Activated CD8-positive, alpha-beta memory T cell treated with anti-CD3 and anti-CD28 coated beads for 48 hours (primary cell): ENCODE measurements at places on chromosomes 3 and 15.

DNA sequence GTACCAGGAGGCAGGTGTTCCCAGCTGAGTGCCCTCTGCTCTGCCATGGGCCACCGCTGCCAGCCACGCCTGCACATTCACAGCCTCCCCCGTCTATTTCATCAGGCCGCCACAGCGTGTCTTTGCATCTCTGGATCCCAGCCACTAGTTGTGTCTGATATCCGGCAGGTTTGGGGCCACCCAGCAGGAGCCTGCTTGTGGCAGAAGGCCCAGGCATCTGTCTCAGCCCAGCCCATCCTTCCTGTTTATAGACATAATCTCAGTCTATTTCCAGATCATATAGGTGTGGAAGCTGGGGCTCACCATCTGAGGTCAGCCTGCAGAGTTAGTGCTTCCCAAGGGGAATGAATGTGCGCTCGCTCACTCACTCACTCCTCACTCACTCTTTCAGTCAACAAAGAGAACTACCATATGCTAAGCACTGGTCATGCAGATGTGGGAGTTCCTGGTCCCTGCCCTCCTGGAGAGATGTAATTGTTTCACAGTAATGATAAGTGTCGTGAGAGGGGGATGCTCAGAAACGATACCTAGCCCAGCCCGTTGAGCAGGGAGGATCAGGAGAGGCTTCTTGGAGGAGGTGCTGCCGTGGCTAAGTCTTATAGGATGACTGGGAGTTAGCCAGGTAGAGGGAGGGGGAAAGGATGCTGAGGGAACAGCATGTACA is 60.6 kb downstream of the FGD5 start:
- no peak for DNase-seq

DNA sequence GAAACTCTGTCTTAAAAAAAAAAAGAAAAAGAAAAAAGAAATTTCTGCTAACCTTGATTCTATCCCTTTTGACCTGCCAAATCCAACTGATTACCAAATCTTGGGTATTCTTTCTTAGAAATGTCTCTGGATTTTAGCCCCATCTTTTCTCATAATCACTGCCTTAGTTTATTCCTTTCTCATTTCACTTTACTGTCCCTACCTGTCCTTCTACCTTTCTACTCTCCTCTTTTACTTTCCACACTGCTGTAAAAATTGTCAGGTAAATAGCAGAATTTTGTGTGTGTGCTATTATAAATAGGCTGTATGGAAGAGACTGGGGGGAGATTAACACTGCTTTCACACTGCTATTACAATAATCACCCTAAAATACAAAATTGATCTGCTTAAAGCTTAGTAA is 16.7 kb downstream of the PIK3CA start:
- DNase-seq = no peak

GRCh38 chr3:148992027-148992634 is 791 bp downstream of the GYG1 start:
- peak; percentile 13 for DNase-seq

DNA sequence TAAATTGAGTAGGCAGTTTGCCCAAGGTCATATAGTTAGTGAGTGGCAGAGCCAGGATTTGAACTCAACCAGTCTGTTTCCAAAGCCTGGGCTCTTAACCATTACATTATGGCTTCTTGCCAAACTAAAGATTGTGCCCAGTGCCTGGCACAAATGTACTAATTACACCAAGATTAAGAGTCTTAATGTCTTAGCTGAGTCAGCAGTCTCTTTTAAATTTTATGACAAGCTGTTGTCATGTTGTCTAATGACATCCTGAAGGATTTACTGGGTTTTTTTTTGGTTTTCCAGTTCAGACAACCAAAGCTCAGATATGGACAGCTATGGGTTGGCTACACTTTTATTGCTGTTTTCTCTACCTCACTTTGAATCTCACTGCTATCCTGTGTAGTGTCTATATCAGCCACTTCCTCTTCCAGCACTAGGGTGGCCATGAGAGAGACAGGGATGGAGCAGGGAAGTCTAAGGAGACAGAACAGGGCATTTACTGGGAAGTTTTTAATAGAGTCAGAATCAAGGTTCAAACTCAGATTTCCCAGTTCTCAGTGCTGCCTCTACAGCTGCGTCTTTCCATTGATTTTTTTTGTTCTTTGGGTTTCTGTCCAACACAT is 10.5 kb downstream of the FBXL2 start:
- DNase-seq = no peak

DNA sequence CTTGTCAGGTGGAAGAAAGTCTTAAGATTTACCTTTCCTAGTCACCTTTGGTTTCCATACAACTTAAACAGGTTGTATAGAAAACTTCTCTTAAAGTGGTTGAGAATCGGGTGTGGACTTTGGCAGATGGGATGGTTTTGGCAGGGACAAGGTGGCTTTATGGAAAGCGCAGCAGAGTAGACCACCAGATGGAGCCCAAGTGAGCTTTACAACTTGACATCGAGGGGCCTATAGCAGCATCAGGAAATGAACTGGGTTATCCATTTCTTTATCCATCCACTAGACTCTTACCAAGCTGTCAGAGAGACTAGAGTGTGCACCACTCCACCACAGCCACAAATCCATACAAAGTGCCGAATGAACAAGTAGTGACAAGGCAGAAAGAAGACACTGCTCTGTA is 85.3 kb upstream of the MBNL1 start:
- no peak for DNase-seq

GRCh38 chr15:85439996-85440395 is 59.6 kb downstream of the AKAP13 start:
- no peak for DNase-seq

DNA sequence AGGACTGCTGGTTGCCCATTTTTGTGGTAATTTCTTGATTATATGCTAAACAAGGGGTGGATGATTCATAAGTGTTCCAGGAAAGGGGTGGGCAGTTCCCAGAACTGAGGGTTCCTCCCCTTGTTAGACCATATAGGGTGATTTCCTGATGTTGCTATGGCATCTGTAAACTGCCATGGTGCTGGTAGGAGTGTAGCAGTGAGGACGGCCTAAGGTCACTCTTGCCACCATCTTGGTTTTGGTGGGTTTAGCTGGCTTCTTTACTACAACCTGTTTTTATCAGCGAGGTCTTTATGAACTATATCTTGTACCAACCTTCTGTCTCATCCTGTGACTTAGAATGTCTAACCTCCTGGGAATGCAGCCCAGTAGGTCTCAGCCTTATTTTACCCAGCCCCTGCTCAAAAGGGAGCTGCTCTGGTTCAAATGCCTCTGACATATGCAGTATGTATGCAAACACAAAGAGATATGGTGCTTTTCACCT is 46.2 kb downstream of the C3orf38 start:
- DNase-seq = peak; percentile 3

GRCh38 chr3:15159501-15160136 is 46.4 kb upstream of the CAPN7 start:
- DNase-seq = no peak

- no peak for DNase-seq
Observed at GRCh38 chr15:81889485-81889881, 156.3 kb downstream of the MEX3B start.

GRCh38 chr3:178325330-178325729 is 210.9 kb upstream of the KCNMB2 start:
- no peak for DNase-seq

GRCh38 chr3:23052208-23052607 is 150.9 kb upstream of the UBE2E2 start:
- DNase-seq = no peak

GRCh38 chr15:63698692-63699091 is 101.5 kb downstream of the FBXL22 start:
- DNase-seq = no peak

GRCh38 chr15:63797116-63797515 is 36.6 kb downstream of the HERC1 start:
- DNase-seq = no peak

- DNase-seq = no peak
Observed at GRCh38 chr3:157872902-157873301, 233.3 kb downstream of the SHOX2 start.

DNA sequence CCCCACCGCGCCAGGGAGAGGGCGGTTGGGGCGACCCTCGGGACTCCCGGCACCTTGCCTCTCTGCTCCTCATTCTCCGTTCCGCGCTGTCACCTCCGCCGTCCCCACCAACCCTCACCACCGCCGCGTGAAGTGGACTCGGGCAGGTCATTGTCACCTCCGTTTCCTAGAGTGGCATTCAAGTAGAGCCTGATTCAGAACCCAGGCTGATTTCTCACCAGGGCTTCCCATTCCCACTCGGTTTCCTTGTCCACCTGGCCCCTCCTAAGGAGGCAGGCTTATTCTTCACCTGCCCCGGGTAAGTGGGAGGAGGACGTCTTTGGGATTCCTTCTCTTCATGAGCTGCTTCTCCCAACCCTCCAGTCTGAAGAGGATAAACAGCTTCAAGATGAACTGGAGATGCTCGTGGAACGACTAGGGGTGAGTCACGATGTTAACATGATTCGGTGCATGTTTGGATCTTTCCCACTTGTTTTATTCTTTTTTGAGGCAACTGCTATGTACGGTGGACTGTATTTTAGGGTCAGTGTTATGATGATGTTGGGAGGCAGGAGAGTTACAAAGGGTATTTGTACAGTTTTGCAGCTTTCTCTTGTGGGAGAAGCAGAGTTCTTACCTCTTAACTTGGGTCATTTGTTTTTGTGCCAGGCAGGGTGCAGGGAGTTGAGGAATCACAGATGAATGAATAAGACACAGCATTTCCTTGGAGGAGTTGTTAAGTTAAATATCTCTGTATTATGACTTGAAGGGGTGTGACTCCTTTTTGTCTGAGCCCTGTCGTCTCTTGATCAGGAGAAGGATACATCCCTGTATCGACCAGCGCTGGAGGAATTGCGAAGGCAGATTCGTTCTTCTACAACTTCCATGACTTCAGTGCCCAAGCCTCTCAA is 692 bp downstream of the PSMD2 start:
- DNase-seq = no peak

- DNase-seq = no peak
Observed at GRCh38 chr3:114411811-114412803, 118.3 kb downstream of the TIGIT start.
